ENCODE measurements at places on chromosomes 6 and 20.
A peak's percentile ranks its signal among the peaks of the same experiment; 100 is the strongest.

DNA sequence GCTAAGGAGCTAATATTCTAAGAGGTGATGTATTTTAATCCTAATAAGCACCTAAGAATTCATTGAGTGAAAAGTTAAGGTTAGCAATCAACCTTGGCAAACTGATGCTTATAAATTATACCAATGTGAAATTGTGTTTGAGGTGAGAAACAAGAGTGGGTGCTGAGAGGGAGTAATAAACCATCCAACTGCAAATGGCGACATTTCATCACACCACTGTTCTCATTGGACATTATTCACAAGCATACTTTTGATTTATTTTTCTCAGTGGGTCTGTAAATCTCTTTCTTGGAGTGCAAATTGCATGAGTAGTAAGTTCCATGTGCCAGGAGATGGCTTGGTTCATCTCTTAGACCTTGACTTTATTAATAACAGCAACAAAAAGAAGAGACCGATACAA, 71.5 kb downstream of the BMP6 start:
- no peak for DNase-seq

- DNase-seq, result no peak
Observed at GRCh38 chr6:148435386-148435785, 92.7 kb downstream of the SASH1 start.

DNA sequence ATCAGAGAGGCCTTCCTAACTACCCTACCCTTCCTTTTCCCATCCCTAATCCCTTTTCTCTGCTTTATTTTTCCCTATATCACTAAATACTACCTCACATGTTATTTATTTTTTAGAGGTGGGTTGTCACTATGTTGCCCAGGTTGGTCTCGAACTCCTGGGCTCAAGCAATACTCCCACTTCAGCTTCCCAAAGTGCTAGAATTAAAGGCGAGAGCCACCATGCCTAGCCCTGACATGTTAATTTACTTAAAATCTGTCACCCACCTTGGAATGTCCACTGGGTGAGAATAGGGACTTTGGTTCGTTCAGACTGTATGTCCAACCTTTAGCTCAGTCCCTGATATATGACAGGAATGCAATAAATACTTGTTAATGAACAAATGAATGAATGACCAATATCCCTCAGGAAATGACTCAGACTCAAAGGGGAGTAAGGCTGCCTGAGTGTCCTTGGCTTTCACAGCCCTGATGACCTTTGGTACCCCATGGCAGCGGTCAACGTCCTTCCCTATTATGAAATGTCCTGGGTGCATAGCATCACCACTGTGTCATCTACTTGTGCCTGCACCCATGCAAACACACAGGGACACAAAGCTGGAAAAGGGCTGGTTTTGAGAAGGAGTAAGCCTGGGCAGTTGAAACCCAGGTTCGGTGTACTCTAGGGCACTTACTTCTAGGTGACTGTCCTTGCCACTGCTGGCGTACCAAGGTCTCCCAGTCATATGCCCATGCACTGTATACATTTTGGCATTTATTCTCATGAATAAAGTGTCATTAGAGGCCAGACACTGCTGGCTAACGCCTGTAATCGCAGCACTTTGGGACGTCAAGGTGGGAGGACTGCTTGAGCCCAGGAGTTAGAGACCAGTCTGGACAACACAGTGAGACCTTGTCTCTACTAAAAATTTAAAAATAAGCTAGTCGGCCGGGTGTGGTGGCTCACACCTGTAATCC, 26.5 kb downstream of the BCL2L1 start:
- no peak for DNase-seq

GRCh38 chr20:9146649-9147048, 77.8 kb downstream of the PLCB4 start:
- no peak for DNase-seq

DNA sequence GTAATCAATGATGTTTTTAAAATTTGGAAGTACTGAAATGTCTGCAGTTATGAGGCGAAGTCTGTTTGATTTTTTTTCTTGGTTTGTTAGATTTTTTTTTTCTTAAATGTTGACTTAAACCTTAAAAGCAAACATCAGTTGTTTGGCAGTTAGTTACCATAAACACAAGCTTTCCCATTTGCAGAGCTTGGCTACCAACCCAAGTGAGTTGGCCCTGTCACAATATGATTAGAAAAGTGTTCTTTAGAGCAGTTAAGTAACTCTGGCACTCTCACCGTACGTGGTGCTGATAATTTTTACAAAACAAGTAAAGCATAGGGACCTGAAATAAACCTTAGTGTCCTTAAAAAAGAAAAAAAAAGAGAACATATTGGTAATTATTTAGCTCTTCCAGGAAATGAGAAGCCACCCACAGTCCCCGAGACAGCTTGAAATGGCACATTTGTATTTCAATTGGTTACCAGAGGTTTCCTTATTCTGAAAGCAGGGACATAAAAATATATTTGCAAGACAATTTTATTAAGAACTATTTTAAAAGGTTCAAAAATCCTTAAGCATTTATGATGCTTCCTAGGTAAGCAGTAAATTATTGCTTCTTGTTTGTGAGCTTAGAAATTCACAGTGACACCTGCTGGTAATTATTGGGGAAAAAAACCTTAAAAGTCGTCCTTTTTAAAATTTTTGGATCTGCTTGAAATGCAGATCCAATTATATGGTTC, 3.9 kb downstream of the HEY2 start:
- DNase-seq, result no peak

DNA sequence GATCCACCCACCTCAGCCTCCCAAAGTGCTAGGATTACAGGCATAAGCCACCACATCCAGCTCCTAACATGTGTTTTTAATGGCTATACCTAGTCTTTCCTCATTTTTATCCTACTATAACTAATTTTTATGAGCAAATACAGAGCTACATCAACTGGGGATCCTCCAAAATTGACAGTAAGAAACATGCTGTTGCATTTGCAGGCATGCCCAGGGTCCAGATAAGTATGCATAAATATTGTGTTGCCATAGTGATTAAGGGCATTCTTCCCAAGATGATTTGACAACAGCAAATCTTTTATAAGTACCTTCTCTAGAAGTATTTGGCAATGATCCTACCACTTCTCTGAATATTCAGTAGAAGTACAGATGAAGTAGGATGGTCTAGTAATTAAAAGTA, 41.9 kb upstream of the MOXD1 start:
- DNase-seq, result no peak

GRCh38 chr6:14880052-14880451, 365.8 kb upstream of the JARID2 start:
- no peak for DNase-seq

DNA sequence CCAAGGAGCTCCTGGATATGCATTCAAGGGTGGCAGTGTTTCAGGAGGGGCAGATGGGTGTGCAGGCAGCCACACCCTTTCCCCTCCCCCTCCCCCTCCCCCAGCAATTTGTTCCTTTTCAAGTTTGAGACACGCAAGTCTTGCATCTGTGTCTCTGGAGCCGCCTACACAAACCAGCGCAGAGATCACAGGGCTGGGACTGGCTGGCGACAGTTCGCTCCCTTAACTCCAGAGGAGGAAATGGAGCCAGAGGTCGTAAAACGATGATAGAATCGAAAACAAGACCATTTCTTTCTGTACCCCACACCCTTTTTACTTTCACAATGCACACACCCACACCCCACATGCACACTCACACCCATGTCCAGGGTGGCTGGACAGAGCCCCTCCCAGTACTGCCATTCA, 163.1 kb downstream of the LY86 start:
- peak; percentile 34 for DNase-seq

DNA sequence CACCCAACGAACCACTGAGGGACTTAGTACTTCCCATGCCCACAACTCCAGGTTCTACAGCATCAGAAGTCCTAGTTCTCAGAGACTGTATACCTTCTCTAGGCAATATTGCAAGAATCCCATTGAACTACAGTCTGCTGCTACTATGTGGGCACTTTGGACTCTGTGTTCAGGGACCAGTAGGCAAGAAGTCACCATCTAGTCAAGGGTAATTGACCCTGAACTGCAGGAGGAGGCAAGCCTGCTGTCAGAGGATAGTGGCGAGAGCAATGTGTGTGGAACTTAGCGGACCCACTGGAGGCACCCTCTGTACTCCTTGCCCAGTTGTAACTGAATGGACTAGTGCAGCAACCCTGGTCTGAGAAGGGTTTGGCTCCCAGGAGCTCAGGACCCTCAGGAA, 15.7 kb downstream of the HEBP2 start:
- DNase-seq, result no peak

GRCh38 chr6:47817749-47818148, 35.9 kb downstream of the OPN5 start:
- DNase-seq, result no peak

- DNase-seq, result no peak
Observed at GRCh38 chr6:97136626-97137358, 146.2 kb downstream of the MMS22L start.

DNA sequence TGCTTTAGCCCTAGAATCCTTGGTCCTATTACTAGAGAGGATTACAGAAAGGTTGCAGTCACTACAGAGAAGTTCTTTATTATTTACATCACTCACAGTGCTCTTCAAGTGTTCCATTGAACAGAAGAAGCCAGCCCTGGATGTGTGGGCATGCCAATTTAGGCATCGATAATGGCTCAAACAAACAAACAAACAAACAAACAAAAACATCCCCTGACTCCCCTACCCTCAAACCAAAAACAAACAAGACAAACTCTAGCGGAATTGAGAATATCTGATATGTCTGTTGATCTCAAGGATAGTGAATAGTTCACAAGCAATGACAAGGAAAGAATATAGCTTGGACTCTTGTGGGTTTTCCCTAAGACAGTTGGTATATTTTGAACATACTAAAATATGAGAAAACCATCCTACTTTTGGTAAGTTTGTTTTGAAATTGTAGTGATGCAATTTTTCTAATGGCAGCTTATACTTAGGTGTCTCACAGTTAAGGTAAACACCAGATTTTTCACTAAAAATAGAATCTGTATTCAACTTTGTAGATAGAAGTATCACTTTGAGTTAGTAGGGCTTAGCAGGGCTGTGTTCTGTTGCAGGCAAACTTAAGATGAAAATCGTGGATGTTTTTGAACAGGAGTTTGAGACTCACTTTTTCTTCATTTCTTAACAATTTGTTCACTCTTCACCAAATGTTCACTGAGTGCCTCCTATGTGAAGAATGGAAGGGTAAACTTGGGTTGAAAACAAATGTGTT, 92.8 kb upstream of the FAM184A start:
- DNase-seq, result no peak

GRCh38 chr20:2084703-2085102, 16.9 kb upstream of the STK35 start:
- no peak for DNase-seq

DNA sequence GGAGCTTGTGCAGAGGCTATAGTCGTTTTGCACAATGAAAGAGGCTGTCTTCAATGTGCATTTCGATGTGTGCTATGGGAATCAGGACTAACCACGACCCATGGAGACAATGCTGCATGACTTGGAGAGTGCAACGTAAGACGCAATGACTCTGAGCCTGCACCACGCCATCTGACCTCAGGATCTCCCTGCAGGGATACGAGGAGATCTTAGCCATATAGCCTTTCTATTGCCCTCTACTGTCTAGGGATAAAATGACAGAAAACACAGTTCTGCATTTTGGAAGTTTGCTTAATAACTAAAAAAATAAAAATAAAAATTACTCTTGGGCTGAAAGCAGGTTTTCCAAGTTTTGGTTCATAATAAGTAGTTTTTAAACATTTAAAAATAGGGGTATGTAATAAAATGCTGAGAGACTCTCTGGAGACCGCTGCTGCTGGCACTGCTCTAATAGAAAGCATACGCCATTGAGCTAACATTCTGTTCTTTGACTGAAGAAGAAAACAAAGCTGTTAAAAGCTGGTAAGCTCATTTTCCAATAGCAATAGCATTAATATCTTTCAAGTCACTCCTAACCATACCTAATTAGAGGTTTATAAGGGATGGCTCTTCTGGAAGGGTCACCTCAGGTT, 87.2 kb downstream of the PDE7B start:
- DNase-seq, result no peak

DNA sequence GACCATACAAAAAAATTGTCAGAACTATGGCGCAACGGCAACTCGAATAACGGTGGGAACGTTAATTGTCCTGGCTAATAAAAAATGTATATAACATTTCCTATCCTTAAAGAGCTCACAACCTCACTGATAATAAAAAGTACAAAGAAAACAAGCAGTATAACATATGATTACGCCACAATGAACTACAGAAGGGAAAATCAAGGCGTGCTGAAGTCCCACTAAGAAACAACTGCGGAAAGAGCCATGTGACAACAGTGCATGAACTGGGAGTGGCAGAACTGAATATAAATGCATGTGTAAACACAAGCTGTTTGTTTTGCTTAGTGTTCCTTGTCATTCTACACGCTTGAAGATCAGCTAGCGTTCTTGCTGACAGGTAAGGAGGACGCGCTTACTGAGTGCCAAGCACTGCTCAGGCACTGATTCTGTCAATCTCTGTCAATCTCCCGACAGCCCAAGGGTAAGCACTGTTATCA, 466 bp upstream of the PSMB1 start:
- DNase-seq, result no peak

DNA sequence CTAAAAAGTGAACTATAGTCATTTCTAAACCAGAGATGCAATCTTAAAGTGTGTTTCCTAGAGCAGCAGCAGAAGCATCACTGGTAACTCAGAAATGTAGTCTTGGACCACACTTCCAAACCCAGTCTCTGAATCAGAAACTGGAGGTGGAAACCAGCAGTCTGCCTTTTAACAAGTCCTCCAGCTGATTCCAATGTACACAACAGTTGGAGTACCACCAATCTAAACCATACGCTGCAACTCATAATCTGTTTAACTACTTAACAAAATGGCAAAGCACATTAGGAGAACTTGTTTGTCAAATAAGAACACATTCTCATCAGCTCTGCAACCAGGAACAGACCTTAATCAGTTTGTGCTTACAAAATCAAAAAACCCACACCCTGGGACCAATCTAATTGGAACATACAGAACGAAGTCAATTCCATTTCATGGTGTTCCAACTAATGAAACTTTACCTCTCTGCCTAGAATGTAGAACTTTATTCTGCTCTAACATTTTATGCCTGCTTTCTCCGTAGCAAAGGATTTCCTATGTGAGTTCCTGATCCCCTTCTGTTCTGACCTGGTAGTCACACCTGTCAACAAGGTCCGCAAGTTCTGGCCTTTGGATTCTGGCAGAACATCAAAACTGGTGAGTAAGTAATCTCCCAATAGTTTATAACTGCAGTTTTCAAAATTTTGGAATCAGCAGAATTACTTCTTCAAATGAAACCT, 390.4 kb downstream of the HTR1B start:
- DNase-seq, result no peak

DNA sequence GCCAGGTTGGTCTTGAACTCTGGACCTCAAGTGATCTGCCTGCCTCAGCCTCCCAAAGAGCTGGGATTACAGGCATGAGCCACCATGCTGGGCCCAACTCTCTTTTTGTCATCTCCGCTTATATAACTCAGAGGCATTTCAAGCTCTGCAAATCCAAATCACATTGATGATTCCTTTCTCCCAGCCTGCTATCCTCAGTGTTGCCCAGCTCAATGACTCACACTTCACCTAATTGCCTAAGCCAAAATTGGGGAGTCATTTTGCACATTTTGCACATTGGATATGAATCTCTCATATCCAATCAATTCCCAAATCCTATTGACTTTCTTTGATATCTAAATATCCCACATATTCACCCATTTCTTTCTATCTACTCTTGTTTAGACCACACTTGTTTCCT, 3.9 kb downstream of the UTRN start:
- DNase-seq, result no peak

GRCh38 chr6:74604279-74604678, 601.6 kb downstream of the COL12A1 start:
- DNase-seq, result no peak

- no peak for DNase-seq
Observed at GRCh38 chr6:1841136-1841535, 231.4 kb downstream of the FOXC1 start.

Measured in stimulated activated CD4-positive, alpha-beta T cell treated with anti-CD3 and anti-CD28 coated beads, Interleukin-2, amount 100 ng/mL, for 24 hours (primary cell).